ENCODE measurements at places on chromosomes 12 and 14.

- no peak for DNase-seq
These were observed 88.7 kb downstream of the BCL11B start for GRCh38 chr14:99183311-99183710.

- peak; percentile 96 for DNase-seq
These were observed at the start of gene GPRC5A for GRCh38 chr12:12891080-12891880. TSS of gene GPRC5A (plus strand) at chr12:12891562. CDS start at chr12:12908250, 16,688 bp downstream.

- no peak for DNase-seq
These were observed 23.6 kb upstream of the RPLP0 start for GRCh38 chr12:120224304-120225199.

DNA sequence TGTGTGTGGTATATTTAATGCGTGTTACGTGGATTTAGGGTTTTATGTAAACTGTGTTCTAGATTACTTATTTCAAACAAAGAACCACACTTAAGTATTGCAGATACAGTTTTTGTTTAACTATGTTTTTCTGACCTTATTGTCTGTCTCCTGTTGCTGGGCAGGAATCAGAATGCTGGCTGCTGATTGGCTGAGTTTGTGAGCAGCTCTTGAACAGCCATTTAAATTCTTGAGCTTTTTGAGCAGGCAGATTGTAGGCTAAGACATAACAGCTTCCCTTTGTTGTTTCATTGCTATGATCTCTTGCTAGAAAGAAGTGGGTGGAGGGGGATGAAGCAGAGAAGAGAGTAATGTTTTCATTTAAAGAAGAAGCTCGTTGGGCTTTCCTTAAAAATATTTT is 52.2 kb downstream of the ATF7IP start:
- DNase-seq = peak; percentile 55

- no peak for DNase-seq
These were observed 117.1 kb downstream of the HMGA2 start for GRCh38 chr12:65941388-65941787.

- peak; percentile 86 for DNase-seq
These were observed 4.9 kb downstream of the ZBTB39 start for GRCh38 chr12:57001448-57001906.

DNA sequence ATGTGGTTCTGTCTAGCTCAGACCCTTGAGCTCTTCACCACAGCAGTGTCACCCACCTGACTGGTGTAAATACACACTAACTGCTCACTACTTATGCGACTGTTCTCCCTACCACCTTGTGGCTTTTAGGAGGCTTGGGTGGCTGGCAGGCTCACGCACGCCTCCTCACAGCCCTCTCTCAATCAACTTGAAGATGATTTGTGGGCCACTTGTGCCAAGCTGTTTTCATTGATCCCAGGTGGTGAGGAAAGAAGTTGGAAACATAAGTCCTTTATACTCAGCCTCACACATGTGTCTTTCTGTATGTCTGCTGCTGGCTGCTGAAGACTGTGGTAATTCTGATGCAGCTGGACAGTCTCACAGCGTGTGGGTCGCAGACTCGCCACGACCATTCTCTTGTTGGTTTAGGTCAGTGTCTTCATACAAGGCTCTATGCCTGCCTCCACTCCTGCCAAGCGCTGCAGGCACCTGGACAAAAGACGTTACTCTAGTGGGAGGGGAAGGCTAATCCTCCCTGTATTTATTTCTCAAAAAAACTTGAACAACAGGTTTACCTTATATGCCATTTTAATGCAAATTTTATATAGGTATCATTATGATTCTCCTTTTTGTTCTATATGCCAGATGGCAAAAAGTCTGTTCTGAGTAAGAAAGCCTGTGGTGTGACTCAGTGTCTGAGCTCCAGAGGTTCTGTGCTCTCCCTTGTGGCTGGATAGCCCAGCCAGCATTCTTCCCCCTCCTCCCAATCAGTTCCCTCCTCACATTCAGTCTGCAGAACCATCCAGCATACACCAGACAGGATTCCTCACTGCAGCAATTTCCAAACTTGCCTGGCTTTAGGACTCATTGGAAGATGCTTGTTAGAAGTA is 115.6 kb downstream of the DIP2B start:
- DNase-seq = no peak

DNA sequence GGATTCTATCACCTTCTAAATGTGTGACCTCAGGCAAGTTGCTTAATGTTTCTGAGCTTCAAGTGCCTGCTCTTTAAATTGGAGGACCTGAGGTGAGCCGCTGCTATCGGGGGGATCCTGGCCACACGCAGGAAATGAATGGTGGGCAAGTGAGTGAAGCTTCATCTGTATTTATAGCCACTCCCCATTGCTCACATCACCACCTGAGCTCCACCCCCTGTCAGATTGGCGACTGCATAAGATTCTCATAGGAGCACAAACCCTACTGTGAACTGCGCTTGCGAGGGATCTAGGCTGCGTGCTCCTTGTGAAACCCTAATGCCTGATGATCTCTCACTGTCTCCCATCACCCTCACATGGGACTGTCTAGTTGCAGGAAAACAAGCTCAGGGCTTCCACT is 158.6 kb upstream of the CCND2 start:
- no peak for DNase-seq

DNA sequence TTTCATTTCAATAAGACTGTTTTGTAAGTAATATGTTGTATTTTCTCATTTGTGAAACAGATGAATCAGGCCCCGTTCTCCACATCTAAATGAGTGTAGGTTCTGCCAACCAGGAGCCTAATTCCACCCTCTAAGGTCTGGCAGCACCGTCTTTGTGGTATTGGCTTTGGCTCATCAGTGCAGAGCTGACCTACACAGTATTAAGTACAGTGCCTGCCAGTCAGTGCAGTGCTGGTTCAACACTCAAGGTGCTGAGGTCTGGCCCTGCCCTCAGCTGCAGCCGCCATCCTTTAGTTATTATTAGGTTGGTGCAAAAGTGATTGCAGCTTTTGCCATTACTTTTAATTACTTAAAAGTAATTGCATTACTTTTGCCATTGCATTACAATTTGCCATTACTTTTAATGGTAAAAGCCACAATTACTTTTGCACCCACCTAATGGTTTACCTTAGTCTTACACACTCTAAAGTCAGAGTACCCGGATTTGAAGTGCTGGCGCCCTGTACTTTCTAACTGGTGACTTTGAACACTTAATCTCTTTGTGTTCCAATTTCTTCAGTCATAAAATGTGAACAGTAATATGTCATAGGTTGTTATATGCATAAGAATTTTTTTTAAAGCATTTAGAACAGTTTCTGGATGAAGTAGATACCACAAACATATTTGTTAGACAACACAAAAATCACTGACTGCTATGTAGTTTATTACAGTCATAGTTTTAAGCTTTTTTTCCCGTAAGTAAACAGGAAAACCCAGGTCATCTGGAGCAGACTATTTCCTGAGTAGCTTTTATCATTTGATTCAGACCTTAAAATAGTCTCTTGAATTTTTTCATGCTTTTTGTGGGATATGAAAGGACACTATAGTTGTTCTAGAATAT is 99.5 kb downstream of the SYNE2 start:
- no peak for DNase-seq

GRCh38 chr12:50609292-50609874 is 104.6 kb downstream of the DIP2B start:
- no peak for DNase-seq
